ENCODE measurements at places on chromosomes 7 and 10. TPM values are rescaled to one million over a fixed set of nuclear protein-coding genes. Genes with fewer than 3 reads are reported as not detected.

DNA sequence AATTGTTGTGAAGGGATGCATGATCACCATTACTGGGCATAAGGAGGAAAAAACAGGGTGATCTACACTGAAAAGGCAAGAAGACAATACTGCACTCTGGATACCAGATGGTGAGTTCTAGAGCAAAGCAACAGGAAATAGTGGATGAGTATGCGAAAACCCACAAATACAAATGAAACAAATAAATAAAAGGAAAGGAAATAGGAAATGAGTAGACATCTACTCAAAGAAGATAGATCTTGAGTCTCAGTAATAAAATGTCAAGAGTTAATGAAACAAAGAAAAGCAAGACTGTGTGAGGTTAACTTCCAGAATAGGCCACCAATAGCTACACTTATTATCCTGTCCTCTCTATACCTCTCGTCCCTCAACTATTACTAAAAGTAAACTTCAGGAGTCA, 11.7 kb downstream of the ORC5 start:
- no peak for DNase-seq

EN2 gene
- total RNA-seq: not detected

DNA sequence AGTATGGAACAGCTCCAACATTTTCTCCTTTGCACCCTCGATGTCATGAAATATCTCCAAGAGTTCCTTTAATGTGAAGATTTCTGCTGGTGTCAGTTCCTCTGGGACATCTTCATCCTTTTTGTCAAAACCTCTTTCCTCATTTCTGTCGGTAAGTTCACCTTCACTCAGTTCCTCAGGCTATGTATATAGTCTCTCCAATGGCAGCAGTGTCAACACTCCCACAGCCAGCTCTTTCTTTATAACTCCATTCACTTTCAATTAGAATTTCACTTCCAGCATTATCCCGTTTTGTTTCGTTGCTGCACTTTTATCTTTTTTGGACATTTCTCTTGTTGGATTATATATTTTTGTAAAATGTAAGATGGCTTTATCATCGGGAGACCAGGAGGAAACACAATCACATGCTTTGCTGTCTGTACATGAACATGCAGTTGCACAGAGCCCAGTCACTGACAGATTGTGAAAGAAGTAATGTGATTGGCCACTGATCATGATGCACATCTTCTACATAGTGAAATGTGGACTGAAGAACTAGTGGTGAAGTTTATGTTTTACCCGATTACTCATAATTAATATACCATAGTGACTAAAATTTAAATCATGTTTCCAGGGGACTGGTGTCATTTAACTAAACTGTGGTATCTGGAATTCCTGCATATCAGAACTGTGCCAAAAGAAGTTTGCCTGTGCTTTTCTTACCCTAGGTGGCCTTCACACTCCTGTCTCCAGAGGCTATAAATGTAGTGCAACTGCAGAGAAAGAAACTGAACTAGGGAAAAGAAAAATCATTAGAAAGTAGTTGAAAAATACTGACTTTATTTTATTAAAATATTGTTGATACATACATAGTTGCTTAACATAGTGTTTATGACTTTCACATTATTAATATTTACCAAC, 289.6 kb downstream of the PPP1R3A start:
- DNase-seq: no peak

AGAP4 gene
- 9.4 TPM for total RNA-seq

GRCh38 chr7:154693661-154694060, 309.3 kb downstream of the PAXIP1 start:
- DNase-seq: no peak

- DNase-seq: no peak
Measured at GRCh38 chr7:143408252-143408685, 387 bp downstream of the EPHA1 start.

VENTX gene
- total RNA-seq: not detected

- no peak for DNase-seq
Measured at GRCh38 chr7:153698046-153698445, 354.2 kb upstream of the DPP6 start.

GRCh38 chr7:130341882-130342281, 2.7 kb upstream of the CPA5 start:
- DNase-seq: no peak

All from activated naive CD4-positive, alpha-beta T cell treated with anti-CD3 and anti-CD28 coated beads for 36 hours (primary cell).